CD4-positive, alpha-beta T cell (primary cell): ENCODE measurements at places on chromosomes 6 and 20.

DNA sequence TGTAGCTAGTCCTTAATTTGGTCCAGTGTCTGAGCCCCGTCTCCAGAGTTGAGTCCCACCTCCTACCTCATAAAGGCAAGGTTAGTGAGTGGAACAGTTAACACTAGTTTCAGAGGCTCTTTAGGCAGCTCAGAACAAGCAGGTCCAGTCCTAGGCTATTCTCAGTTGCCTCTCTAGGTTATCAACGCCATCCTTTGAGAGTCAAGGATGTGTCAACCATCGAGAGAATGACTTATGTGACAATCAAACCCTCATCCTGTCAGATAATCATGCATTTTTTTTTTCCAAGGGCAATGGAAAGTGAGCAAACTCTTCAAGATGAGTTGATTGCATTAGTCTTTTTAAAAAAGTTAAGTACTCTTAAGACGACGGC, 64.0 kb upstream of the TXNDC5 start:
- DNase-seq, result no peak

DNA sequence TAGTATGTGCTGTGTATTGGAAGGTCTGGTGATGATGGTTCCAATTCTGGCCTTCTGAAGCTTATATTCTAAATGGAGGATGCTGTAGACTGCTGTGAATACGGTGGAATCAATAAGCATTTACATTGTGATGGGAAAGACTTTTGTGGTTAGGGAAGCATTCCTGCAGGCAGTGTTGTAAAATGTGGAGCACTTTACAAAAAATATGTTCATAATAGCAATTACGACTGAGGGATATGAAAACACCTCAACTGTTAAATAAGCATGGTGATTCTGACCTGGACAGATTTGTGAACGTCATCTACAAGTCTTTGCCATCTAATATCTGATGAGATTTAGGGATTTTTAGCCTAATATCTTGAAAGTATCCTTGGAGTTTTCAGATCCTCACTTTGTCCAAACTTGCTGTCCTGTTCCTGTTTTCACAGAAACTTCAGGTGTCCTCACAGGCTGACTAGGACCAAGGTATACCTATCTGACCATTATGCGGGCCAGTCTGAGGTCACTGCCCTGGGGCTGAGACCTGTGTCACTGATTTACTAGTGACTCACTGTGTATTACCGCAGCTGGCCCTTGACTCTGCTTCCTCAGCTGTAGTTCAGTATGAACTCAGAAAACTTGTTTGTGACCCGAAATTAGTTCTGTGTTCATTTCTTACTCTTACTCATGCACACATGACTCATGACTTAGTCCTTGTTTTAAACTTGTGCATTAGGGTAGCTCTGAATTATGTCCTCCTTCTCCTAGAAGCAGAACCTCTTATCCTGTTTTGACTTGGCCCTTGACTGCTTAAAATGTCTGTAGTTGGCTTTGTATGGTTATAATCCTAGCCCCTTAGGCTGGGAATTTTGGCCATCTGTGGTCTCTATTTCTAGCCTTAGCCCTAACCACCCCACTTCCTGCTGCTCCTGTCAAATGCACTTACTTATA, 343.0 kb downstream of the CDKAL1 start:
- DNase-seq, result no peak

DNA sequence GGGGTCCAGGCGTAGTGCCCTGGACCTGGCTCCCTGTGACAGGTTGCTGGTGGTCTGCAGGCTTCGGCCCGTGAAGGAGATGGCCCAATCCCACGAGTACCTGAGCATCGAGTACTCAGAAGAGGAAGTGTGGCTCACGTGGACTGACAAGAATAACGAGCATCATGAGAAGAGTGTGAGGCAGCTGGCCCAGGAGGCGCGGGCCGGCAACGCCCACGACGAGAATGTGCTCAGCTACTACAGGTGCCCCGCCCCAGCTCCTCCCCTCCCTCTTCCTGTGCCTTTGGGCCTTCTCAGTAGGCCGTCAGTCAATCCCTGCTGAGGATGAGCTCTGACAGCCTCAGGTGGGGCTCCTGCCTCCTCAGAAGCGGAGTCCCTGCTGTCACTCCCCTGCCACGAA, 42.6 kb downstream of the UQCC2 start:
- peak; percentile 54 for DNase-seq

- no peak for DNase-seq
Measured at GRCh38 chr20:5862703-5863039, 87.7 kb downstream of the TRMT6 start.

DNA sequence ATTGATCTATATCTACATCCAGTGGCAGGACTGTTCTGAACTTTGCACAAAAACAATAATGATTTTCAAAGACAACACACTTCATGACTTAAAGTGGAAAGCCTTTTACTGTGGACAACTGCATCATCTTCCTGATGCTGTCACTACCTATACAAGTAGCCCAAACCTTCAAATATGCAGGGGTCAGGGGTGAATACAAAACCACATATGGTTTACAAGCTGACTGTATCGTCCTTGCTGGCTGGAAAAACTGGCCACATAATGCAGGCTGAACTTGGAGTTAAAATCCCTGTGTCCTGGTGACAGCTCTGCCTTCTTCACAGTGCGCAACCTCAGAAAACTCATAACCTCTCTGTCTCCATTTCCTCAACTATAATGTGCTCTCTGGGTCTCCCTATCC, 128.9 kb downstream of the GMDS start:
- no peak for DNase-seq

DNA sequence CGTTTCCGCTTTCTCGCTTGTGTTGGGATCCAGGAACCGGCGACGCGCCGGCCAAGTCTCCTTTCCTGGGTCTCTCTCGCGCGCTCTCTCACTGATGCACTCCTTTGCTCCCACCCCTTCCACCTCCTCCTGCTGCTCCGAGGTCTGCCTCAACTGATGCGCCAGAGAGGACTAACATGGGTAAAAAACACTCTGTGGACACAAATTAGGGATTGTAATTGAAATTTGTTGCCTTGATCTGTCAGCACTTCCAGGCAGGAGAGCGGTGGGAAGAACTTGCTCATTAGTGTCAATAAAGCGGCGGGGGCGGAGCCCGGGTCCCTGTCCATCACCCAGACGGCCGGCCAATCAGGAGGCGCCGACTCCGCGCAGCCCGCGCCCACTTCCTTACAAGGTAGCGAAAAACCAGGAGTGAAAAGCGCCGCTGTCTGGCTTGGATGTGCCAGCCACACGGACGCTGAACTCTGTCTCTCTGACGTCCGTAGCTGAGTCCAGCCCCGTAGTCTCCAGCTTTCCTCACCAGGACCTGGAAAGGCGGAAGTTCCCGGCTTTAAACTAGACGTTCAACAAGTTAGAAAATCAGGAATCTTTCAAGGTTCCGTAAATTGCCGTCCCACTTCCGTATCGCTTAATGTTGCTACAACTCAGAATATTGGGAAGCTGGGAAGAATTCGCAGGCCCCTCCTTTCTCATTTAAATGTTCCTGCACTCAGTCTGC, at the start of gene TBX18:
TBX18 (minus strand) TSS at position 267 of the 718 bp plus-strand sequence. CDS start 417 bp downstream, outside the sequence.
- no peak for DNase-seq

DNA sequence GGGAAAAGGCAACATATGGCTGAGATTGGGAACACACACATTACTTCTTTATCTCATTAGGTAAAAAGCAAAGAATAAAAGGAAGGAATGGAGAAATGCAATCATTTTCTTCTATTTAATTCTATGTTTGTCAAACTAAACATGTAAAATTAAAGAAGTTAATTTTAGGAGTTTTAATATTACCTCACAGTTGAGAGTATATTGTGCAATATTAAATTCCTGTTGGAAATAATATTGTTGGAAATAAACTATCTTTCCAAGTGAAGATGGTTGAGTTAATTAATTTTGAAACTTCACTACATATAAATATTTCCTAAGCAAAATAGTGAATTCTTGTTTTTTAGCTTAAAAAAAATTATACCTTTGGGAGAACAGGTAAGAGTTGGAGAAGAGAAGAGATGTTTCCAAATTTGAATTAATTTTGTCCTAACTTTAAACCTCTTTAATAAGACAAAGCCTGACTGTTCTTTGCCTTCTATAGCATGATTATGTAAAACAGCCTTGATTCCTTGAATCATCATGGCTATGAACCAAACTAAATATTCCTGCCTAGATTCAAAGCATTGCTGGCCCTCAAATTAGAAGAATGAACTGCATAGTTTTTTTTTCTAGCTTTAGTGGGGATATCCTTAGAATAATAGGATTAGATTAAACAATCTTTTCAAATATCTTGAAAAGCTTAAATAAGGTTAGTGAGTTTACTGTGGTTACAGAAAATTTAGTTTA, 1349.1 kb upstream of the ADGRB3 start:
- DNase-seq, result no peak

DNA sequence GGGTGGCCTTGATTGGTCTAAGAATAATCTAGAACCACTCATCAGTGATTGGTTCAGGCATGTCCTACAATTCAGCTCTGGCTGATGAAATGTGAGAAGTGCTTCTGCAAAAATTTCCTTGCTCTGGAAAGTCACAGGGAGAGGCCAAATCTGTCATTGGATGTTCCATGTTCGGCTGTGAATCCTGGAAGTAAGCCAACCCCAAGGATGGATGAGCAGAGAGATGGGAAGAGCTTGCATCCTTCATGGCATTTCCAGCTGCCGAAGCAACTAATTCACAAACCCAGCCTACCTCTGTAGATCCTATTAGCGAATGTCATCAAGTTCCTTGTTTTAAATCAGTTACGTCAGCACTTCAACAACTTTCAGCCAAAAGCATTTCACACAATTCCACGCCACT, 187.2 kb upstream of the SOX4 start:
- no peak for DNase-seq

- DNase-seq, result no peak
Measured at GRCh38 chr6:137265561-137266308, 46.5 kb upstream of the IFNGR1 start.

DNA sequence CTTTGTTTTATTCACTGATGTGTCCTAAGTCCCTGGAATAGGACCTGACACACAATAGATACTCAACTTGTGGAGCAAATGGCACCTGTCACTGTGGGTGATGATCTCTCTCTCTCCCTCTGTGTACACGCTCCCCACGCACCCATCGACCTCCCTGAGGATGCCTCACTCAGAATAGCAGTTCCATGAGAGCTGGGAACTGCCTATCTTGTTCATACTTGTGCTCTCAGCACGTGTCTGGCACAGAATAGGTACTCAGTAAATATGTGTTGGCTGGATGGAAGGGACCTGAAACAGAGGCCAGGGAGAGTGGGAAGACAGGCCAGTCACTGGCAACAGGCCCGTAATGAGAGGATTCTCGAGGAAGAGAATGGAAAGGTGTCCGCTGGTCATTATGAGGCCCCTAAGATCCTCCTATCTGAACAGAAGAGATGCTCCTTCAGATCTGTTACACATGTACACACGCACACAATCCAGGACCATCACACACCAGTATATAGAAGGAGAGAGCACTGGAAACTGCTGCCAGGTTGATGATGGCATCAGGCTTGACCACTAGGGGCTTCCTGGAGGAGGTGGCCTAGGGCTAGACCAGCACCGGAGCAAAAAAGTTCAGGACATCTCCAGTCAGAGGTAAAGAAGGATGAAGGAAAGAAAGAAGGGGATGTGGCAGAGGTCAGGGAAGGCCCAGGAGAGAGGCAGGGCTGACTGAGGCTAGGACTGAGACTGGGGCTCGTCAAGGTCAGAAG, 30.9 kb downstream of the VEGFA start:
- no peak for DNase-seq

DNA sequence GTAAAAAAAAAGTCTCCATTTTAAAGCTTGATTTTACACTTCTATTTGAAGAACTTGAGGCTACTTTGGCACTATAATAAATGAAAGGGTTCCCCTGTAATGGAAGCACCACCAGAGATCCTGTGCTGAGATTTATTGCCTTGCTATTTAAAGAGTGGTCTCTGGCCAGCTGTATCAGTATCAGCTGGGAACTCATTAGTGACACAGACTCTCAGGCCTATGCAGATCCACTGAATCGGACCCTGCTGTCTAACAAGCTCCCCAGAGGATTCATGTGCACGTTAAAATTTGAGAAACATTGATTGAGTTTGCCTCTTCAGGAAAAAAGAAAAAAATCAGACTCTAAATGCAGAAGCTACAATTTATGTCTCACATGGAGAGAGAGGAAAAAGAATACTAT, 299.9 kb upstream of the BMP2 start:
- no peak for DNase-seq

GRCh38 chr20:17964073-17964472, 4.5 kb downstream of the SNX5 start:
- DNase-seq, result no peak

GRCh38 chr20:45082468-45082867, 18.5 kb downstream of the KCNS1 start:
- no peak for DNase-seq

- no peak for DNase-seq
Measured at GRCh38 chr6:150751296-150751695, 114.2 kb upstream of the MTHFD1L start.

GRCh38 chr6:150144294-150144868, 1.5 kb downstream of the PPP1R14C start:
- DNase-seq, result no peak

DNA sequence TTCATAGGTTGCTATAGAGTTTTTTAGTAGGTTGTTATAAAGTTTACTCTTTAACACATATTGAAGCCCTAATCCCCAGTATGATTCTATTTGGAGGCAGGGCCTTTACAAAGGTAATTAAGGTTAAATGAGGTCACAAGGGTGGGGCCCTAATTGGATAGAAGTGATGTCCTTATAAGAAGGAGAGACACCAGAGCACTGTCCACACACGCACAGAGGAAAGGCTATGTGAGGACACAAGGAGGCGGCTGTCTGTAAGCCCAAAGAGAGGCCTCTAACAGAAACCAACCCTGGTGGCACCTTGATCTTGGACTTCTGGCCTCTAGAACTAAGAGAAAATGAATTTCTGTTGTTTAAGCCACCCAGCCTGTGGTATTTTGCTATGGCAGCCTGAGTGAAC, 98.5 kb downstream of the GJA10 start:
- no peak for DNase-seq

GRCh38 chr6:47319867-47320266, 10.2 kb upstream of the TNFRSF21 start:
- no peak for DNase-seq

DNA sequence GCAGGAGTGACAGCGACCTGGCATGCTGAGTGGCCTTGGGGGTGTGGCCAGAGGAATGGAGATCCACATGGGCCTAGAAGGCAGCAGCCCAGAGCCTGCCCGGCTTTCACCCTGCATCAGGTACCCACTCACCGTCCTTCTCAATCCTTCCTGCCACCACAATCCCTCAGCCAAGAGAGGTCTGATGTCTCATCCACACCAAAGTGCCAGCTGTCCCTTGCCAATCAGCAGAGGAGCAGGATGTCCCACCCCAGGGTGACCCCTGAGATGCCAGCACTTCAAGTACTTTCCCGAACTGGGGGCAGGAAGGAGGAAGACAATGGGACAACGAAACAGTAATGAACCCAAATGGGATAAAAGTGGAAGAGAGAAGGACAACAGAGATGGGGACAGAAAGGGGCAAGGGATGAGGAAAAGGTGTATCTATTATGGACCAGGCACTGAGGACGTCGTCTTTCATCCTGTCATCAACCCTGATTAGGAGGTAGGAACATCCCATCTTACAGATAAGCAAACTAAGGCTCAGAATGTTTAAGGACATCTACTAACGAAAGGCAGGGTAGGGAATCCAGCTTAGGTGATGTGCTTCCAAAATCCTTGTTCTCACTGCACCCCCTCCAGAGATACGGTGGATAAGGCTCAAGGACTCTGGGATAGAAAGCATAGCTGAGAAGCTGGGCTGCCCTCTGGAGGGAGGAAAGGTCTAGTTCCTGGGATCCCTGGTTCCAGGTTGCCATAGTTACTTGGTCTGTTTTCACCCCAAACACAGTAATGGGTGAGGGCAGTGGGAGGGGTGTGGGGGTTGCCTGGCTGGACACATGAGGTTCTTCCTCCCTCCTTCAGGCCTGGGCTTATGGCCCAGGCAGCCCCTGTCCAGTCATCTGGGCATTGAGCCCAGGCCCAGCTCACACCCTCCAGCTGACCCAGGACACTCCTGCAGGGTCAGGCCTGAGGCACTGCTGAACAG, 4.5 kb upstream of the TNXB start:
- no peak for DNase-seq

GRCh38 chr6:140641412-140641811, 1267.0 kb upstream of the CITED2 start:
- no peak for DNase-seq
